DND-41 (cell line): ENCODE measurements at places on chromosomes 2 and 18.

- no peak for DNase-seq
These were observed 157.9 kb downstream of the CD226 start for GRCh38 chr18:69789794-69790193.

- no peak for DNase-seq
These were observed 404.2 kb downstream of the STK39 start for GRCh38 chr2:167843217-167843616.

- DNase-seq = no peak
These were observed 13.8 kb upstream of the SLC25A52 start for GRCh38 chr18:31774477-31774785.

GRCh38 chr18:58275176-58275575 lies 231.2 kb downstream of the NEDD4L start:
- DNase-seq = no peak

DNA sequence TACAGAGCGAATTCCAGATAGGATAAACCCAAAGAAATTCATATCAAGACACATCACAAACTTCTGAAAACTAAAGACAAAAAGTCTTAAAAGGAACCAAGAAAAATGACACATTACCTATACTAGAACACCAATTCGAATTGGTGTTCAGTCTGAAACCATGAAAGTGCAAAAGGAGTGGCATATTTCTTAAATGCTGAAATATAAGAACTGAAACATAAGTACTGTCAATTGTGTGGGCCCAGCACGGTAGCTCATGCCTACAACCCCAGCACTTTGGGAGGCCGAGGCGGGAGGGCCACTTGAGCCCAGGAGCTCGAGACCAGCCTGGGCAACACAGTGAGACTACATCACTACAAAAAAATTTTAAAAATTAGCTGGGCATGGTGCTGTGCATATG lies 43.4 kb downstream of the TMEM131 start:
- no peak for DNase-seq
